CD4-positive, alpha-beta T cell treated with Interleukin-4 for 4 hours (primary cell): ENCODE measurements at places on chromosomes 7 and 10.

- peak; percentile 42 for DNase-seq
These were observed 744 bp downstream of the PPRC1 start for GRCh38 chr10:102133373-102134195.

- no peak for DNase-seq
These were observed 2.5 kb downstream of the ADAP1 start for GRCh38 chr7:951881-952547.

- no peak for DNase-seq
These were observed 3.9 kb downstream of the ADAM12 start for GRCh38 chr10:126384269-126384873.

DNA sequence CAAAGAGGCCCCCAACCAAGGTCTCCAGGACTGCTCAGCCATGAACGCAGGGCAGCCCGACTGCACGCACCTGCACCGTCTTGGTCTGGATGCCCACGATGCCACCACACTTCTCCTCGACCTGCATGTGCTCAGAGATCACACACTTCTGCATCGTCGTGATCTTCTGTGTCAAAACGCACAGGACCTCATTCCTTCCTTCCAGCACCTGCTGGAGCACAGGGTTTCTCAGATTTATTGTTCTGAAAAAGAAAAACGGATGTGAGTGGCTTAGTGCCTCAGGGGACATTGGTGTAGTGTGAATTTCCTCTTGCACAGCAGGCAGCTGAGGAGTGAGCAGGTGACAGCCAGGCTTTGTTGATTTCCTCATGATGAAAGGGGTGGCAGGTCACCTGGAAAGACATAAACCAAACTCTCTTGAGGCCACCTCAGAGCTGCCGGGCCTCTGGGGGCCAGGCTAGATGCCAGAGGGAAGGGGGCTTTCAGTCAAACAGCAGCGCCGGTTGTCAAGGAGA is 38.2 kb downstream of the GSDME start:
- no peak for DNase-seq

DNA sequence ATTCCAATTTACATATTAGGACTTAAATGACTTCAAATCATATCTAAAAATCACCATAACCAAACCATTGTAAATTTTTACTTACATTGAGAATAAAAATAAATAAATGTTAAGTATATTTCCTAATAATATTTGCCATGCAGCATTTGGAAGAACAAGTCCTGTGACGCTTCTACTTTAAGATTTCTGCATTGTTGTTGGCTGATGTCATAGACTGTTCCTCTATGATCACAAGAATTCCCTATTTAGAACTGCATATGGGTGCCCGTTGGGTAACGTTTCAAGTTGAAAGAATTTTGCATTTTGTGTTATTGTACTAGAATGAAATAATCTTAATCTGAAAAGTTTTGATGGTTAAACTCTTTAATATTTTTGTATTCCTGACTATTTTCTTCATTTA is 5.1 kb upstream of the ITGB1 start:
- DNase-seq = no peak

- no peak for DNase-seq
These were observed 93.6 kb downstream of the NKX6-2 start for GRCh38 chr10:132692311-132692710.

- DNase-seq = no peak
These were observed 383.1 kb upstream of the STEAP1 start for GRCh38 chr7:89771003-89771636.

- no peak for DNase-seq
These were observed 14.1 kb upstream of the CYTH3 start for GRCh38 chr7:6286486-6286885.

DNA sequence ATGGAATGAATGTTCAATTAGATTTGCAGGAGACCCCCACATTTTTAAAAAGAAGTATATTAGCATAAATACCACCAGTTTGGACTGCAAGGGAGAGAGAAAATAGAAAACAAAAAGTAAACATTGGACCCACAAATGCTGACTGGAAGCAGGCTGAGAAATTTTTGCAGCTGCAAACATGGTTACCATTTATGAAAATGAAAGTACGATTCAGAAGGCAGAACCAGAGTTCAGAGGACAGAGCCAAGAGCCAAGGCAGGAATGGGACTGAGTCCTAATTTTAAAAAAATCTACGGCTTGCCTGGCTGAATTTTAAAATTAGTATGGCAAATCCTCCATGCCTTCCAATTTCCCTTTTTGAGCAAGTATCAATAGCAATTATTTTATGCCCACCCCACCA is 74.6 kb upstream of the NPS start:
- DNase-seq = no peak

- no peak for DNase-seq
These were observed 17.1 kb upstream of the CPA1 start for GRCh38 chr7:130363026-130363847.

- DNase-seq = no peak
These were observed 162.8 kb downstream of the USP6NL start for GRCh38 chr10:11448545-11449244.

DNA sequence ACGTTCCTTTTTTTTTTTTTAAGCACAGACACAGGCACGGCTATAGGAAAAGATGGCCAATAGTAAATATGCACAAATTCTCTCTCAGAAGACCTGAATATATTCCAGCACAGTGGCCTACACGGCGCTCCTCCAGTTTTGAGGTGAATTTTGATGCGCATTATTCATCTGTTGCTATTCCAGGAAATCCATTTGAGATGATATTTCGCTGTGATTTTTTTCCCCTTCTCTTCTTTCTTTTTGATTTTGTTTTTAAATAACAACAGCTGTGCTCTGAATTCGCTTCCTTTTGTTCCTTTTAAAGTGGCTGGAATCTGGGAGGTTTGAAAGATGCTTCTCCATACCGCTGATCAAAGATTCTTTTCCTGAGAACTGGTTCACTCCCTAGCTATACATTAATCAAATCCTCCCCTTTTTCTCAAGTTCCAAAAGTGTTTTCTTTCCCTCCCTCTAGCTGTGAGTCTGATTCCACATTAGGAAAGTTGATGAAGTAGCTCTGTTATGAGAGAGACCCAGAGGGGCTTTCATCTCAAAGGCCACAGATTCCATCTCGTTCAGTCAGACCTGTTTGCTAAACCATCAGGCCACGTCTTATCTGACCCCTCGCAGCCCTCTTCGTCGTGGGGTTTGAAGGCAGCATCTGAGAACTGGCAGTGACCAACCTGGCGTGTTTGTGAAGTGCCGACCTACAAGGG is 602.7 kb upstream of the NRP1 start:
- DNase-seq = no peak

DNA sequence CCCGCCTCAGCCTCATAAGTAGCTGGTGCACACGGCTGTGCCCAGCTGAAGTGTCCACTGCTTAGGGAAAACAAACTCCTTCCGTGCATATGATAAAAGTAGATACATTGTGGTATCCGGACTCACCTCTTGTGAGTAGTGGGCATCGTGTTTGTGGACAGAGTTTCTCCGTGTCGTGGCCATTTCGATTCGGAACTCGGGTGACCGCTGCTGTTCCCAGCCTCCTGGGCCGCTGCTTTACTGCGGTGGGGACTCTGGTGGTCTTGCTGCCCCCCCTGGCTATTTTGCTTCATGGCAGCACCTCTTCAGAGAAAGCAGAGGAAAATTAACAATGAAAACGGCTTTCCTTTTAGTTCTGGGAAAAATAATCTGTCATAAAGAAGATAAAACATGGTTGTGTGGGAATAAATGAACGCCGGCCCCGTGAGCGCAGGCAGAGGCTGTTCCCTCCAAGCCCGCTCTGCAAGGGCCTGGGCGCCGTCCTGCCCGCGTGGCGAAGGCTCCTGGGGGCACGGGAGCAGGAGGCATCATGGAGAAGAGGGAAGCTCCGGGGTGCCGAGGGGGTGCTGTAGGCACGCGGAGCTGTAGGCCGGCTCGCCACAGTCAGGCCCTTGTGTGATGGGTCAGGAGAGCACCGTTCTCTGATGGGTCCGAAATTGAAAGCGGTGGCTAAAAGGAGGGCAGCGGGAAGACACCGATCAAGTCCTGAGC is 107.4 kb downstream of the ACTR3B start:
- no peak for DNase-seq

GRCh38 chr7:151014950-151015349 is 9.3 kb downstream of the ATG9B start:
- DNase-seq = peak; percentile 65

- no peak for DNase-seq
These were observed 48.0 kb upstream of the DLG5 start for GRCh38 chr10:77974396-77975074.

DNA sequence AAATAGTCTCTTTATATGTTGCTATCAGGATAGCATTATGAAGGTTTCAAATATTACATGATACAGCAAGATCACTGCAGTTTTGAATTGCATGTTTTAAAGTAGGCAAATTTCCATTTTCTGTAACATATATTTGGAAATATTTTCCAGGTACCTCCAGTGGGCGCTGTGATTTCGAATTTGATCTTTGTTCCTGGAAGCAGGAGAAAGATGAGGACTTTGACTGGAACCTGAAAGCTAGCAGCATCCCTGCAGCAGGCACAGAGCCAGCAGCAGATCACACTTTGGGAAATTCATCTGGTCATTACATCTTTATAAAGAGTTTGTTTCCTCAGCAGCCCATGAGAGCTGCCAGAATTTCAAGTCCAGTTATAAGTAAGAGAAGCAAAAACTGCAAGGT is 299.0 kb downstream of the MALRD1 start:
- no peak for DNase-seq

DNA sequence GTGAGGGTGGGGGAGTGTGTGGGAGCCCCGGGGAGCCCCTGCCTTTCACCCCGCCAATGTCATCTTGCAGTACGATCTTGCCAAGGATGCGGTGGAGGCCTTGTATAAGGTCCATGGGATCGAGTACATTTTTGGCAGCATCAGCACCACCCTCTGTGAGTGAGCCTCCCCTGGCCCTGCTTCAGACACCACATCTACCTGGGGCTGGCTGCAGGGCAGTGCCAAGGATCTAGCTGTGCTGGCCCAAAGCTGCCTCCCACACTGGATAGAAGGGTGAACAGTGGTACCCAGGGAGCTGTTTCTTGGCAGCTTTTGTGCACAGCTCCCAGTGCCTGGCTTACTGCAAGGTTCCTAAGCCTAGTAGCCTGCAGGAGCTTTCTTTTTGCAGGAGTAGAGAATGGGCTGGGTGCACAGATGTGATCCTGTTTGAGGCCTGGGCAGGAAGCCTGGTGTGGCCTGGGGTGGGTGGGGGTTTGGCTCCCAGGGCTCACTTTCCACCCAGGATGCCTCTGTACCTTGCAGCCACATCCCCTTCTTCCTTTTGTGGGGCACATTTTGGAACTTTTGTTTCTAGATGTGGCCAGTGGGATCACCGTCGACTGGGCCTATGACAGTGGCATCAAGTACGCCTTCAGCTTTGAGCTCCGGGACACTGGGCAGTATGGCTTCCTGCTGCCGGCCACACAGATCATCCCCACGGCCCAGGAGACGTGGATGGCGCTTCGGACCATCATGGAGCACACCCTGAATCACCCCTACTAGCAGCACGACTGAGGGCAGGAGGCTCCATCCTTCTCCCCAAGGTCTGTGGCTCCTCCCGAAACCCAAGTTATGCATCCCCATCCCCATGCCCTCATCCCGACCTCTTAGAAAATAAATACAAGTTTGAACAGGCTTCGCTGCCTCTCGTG is 12.2 kb upstream of the CPA1 start:
- DNase-seq = no peak

- DNase-seq = no peak
These were observed 7.3 kb downstream of the SFRP5 start for GRCh38 chr10:97764519-97764931.

GRCh38 chr7:78141522-78142281 is 343.1 kb downstream of the PHTF2 start:
- no peak for DNase-seq

- DNase-seq = no peak
These were observed 186.1 kb downstream of the SRPK2 start for GRCh38 chr7:105202616-105203015.

DNA sequence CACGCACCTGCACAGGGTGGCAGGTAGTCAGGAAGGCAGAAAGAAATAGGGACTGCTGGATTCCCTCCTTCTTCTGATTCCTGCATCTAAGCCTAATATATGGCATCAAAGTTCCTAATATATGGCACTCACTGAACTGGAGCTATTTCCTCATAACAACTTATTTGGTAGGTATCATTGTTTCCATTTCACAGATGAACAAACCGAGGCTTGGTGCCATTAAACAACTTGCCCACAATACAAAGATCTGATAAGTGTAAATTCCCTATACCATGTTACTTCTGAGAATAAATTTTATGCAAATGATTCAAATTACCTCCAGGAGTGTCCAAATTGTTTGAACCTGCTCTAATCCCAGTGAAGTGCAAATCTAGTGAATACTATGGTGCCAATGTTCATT is 2.1 kb upstream of the FAM171A1 start:
- DNase-seq = no peak

DNA sequence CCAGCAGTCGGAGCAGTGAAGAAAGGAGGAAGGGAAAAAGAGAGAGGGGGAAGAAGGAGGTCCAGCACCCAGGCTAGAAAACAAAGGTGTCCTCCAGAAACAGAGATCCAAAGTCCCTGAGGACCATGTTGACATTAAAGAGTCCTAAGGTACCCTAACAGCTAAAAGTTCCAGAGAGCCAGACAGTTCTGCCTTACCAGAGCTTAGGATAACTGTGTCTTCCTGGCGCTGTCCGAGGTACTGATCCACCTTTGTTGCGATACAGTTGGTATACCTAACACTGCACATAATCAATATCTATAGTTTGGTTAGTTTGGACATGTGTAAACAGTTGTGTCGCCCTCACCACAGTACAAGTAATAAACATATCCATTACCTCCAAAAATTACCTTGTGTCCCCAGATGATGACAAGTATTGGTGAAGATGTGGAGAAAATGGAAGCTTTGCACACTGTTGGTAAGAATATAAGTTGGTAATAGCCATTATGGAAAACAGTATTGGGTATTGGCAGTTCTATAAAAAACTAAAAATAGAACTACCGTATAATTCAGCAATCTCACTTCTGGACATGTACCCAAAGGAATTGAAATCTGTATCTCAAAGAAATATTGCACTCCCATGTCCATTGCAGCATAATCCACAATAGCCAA is 59.8 kb downstream of the GRID1 start:
- DNase-seq = no peak

GRCh38 chr10:71125749-71126107 is 86.6 kb upstream of the UNC5B start:
- no peak for DNase-seq

GRCh38 chr7:155743177-155743576 is 69.1 kb downstream of the SHH start:
- no peak for DNase-seq

DNA sequence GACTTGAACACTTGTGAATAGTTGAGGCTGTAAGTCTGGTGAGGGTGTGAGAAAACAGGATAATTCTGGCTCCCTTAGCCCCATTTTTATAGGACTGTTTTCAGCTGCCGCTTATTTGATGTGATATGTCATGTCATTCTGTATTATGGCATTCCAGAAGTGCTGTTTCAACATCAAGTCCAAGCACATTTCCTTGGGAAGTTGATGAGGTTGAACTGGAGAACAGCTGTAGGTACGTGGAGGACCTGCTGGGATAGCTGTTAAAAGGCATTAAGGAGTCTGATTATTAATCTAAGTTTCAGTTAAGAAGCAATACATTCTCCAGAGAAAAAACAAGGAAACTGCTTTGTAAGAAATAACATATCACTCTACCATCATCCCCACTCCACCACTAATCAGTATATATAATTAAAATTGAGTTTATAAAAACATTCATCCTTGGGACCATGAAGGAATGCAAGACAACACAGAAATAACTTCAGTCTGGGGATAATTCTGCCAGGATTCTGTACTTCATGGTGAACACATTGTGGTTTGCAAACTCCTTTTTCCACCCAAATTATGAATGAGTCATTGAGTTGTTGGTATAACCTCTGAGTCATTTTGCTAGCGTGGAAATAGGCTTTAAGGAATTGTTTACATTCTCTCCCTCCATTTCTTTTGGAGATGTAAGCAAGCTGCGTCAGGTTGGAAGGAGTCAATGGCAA is 39.9 kb upstream of the TMEM229A start:
- no peak for DNase-seq

GRCh38 chr10:26858707-26859034 is 2.1 kb downstream of the ABI1 start:
- DNase-seq = peak; percentile 18
